Neural crest cell (in vitro differentiated cells): ENCODE measurements at places on chromosomes 2 and 18.
A peak's percentile ranks its signal among the peaks of the same experiment; 100 is the strongest.

DNA sequence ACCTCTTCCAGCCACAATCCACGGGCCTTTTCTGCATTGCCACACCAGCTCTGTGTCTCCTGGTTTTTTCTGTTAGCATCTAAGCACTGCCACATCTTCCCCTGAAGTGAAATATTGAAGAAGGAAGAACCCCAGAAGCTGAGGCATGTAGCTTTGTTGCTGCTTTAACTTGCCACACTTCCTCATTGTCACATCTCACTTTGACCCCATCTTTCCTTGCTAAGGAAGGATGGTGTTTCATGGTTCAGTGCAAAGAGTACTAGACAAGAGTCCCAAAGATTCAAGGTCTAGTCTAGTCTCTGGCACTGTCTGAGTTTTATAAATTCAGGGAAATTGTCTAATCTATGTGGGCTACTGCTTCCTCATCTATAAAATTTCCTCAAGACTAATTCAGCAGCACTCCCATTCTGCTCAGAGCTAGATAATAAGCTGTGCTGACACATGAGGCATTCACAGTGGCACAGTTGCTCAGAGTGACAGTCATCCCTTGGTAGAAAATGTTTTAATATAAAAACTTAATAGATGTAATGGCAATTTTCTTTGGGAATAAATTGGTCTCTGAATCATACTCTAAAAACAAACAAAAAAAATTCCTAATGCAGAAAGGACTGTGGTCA is 483.0 kb upstream of the ID2 start:
- no peak for DNase-seq

GRCh38 chr18:53115876-53116585 is 776.0 kb downstream of the DCC start:
- DNase-seq = no peak

DNA sequence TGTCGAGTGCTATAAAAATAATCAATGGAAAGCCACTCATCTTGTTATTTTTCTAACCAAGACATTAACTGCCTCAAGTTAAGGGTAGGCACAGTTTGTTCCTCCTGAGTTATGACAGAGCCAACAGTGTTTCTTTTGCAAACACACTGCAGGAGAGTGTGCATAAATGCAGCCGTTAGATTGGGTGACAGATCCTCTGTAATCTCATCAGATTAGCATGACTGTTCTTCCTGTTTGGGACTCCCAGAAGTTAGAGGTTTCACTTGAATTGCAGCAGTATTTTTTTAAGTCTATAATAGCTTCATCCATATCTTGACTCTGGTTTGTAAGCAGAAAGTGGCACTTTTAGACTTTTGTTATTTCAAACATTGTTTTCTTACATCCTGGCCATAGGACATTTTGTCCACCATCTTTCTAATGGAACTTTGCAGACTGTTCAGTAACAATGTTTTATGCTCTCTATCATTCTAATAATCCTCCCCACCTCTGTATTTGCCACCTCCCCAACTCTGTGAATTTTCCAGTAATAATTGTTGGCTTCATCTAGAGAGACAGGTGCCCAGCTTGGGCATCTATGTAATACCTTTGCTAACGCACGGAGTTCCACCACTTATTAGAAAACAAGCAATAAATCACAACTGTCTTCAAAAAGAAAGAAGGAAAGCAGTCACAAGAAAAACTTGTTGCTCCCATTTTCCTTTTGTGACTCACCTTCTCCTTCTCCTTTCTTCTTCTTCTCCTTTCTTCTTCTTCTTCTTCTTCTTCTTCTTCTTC is 560.0 kb downstream of the ADCYAP1 start:
- DNase-seq = no peak

- DNase-seq = no peak
Measured at GRCh38 chr2:61693744-61694143, 155.6 kb upstream of the XPO1 start.

GRCh38 chr2:23607925-23608324 is 222.9 kb downstream of the KLHL29 start:
- DNase-seq = no peak

DNA sequence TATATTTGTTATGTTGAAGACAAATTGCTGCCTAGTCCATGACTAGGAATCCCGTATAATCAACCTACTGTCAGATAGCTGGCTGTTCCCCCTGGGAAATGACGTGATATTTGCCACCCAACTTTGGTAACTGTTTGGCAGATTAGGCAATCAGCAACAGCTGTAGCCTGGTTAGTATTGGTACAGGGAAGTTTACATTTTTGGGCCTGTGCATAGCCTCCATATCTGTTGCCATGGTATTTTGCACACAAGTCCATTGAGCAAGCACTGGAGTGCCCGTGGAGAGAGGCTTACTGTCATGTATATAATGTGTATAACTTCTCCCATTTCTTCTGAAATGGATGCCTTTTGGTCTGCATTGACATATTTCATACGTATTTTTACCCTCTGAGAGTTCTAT is 27.7 kb downstream of the BIRC6 start:
- no peak for DNase-seq

DNA sequence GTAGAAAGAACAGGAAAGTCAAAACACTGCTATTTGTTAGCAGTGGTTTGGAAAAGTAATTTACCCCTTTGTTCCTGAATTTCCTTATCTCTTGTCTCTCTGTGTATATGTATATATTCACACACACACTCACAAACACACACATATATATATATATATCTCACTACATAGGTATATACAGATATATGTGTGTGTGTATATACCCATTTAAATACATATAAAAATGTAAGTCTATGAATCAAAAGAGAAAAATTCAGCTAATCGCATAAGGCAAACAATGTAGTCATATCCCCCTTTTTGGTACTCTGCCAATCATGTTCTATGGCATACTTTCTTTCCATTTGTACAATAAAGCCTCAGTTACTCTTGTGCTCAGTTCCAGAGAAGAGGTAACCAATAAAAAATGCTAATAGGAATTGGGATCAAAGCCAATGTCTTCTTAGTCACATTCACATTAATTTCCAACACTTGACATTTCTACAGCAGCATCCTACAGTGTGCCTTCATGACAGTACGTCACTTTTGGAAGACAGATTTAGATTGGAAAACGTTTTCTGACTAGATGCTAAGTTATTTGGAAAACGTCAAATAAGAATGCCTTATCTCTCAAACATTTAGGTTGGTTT is 94.6 kb downstream of the MC4R start:
- no peak for DNase-seq

- DNase-seq = no peak
Measured at GRCh38 chr2:207970147-207970825, 55.0 kb downstream of the PLEKHM3 start.

DNA sequence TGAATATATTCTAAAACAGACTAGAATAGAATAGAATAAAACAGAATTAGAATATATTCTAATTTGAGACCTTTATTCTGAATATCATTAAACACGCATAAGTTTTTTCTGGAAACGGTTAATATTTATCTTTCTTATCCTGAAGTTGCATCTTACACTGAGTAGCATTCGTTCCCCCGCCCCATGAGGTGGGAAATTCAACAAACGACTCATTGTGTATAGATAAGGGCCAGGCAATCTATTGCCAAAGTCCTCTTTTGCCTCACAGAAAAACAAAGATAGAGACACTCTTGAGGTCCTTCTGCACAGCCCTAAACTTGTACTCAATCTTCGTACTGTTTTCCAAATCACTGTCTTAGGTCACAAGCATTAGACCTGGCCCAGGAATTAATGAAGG is 98.1 kb downstream of the COL6A3 start:
- no peak for DNase-seq

GRCh38 chr2:20391951-20392699 is 41.5 kb upstream of the PUM2 start:
- DNase-seq = no peak

- DNase-seq = no peak
Measured at GRCh38 chr2:129751409-129751808, 228.1 kb upstream of the RAB6C start.

DNA sequence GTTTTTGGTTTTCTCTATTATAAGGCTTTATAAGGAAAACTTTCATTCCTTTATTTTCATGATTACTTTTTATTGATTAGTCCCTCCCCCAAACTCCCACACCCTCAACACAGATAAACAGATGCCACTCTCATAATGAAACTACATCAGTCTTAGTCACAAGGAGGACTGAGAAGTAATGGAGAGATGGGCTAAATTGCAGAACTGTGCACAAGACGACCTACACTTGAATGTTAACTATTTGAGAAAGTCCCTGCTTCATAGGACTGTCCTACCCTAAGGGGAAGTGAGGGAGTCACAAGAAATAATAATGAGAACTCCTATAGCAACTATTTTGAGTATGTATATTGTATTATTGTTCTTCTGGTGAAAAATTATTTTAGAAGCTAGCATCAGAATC is 360.8 kb downstream of the RBM43 start:
- no peak for DNase-seq

DNA sequence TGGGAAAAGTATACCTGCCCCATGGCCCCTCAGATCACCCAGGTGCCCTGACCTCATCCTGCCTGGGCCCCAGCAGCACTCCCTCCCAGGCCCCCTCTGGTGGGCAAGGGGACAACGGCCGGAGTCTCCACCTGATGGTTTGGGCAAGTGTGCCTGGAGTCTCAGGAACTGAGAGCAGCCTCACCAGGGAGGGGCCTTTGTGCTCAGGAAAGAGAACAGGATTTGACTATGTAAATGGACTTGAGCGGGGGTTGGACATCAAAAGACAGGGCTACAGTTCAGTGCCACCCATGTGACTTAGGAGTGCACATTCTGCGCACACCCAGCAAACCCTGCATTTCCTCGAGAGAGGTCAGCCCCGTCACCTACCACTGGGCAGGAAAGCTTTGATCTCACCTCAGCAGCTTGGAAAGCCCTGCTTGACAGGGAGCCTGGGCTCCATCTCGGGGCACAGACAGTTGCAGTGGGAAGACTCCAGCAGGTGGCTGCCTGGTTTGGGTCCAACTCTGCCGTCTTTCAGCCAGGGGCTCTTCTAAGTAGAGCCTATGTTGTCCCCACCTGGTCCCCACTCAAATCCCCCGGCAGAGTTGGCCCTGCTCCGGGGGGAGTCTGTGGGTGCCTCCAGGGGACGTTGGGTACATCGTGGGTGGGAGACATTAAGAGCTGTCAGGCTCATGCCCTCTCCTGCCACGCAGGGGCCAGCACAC is 3.3 kb downstream of the INPP5D start:
- DNase-seq = no peak

GRCh38 chr2:135875491-135876065 is 665 bp downstream of the MCM6 start:
- peak; percentile 34 for DNase-seq

GRCh38 chr18:48799724-48800315 is 150.9 kb downstream of the SMAD7 start:
- DNase-seq = no peak
